ENCODE measurements at places on chromosomes 12 and 14. TPM values are rescaled to one million over a fixed set of nuclear protein-coding genes. Genes with fewer than 3 reads are reported as not detected.

The ACOT4 gene
- total RNA-seq, result 0.63 TPM

The NR1H4 gene
- total RNA-seq, result not detected

The TSPAN11 gene
- total RNA-seq, result 4.1 TPM

The ABCD2 gene
- total RNA-seq, result 3.6 TPM

- peak overlapping the region; percentile 90 for H3K27ac ChIP-seq
- no peaks in the 10 kb centered on the region for H3K4me1 ChIP-seq
- no peak for DNase-seq
- no peaks in the 10 kb centered on the region for H3K27me3 ChIP-seq
- peak overlapping the region; percentile 61 for H3K4me3 ChIP-seq
- no peaks in the 10 kb centered on the region for H3K36me3 ChIP-seq
Measured at GRCh38 chr14:37196604-37197420, 925 bp upstream of the MIPOL1 start.

DNA sequence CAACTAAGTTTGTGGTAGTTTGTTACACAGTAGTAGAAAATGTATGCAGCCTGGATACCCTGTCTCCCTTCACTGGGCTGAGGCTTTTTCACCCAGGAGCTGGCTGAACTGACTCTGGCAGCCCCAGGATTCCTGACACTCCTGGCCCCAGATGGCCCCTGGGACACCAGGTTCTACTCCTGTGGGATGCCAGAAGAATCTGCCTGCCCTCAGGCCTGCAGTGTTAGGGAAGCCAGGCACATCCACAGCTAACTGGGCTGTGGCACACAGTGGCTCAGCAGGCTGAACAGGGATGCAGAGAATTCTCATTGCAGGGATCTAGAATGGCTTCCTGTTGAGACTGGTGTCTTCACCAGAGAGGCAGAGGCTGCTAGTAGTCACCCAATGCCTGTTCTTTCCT, 8.5 kb downstream of the IFI27 start:
- no peak overlapping the region for H3K27ac ChIP-seq
- H3K4me1 ChIP-seq, result no peaks in the 10 kb centered on the region
- no peaks in the 10 kb centered on the region for H3K27me3 ChIP-seq
- H3K36me3 ChIP-seq, result no peaks in the 10 kb centered on the region
- no peak overlapping the region for H3K4me3 ChIP-seq
- no peak for DNase-seq

- no peaks in the 10 kb centered on the region for H3K27me3 ChIP-seq
- peak; percentile 85 for DNase-seq
- H3K36me3 ChIP-seq, result peaks cover 28% of the 10 kb centered on the region
- H3K4me1 ChIP-seq, result no peaks in the 10 kb centered on the region
Measured at GRCh38 chr12:19273482-19274330, 144.2 kb downstream of the PLEKHA5 start.

GRCh38 chr14:34699873-34700621, 14.3 kb downstream of the CFL2 start:
- H3K36me3 ChIP-seq, result no peaks in the 10 kb centered on the region
- H3K4me1 ChIP-seq, result no peaks in the 10 kb centered on the region
- H3K27ac ChIP-seq, result no peak overlapping the region
- H3K27me3 ChIP-seq, result no peaks in the 10 kb centered on the region
- no peak for DNase-seq

DNA sequence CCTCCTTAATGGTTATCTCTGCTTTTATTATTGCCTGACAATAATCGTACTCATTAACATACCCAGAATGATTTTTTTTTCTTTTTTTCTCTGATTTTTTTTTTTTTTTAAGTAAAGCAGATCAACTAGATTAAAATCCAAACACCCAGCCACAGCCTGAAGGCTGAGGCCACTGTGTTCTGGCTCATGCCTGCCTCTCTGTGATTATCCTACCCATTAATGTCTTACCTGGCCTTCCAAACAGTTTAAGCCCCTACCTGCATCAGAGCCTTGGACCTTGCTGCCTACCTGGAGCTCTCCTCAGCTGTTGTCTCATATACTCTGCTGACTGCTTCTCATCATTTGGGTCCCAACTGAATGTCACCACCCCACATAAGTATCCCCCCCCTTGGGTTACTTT, 6.8 kb upstream of the TMED10 start:
- H3K4me3 ChIP-seq, result no peak overlapping the region
- H3K27ac ChIP-seq, result peak overlapping the region; percentile 31
- no peaks in the 10 kb centered on the region for H3K4me1 ChIP-seq
- DNase-seq, result no peak
- no peaks in the 10 kb centered on the region for H3K27me3 ChIP-seq

DNA sequence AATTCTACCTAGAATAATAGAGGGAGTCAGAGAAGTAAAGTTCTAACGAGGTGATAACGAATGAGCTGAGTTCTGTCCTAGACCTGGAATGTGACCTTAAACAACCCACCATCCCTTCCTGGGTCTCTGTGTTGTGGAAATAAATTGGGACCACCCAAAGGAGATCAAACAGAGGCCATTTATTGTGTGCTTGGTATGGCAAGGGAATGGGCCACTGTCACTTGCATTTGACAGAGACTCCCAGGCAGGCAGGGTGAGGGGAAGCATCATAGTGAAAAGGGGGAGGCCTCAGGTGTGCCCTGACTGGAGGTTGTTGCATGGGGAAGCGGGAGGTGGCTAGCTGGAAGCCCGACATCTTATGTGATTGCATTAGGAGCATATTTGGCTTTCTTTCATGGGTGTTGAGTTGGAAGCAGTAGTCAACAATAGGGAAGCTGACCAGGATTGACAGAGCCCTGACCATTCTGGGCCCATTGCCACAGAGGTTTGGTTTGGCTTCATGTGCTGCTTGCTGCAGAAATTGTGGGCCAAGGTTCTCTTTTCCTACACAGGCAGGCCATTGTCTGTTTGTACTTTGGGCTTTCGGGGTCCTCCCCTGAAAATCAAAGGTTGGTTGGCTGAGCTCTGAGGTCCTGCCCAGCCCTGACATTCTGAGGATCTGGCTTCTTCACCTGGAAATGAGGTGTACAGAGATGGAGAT, 17.6 kb upstream of the FAM181A start:
- no peaks in the 10 kb centered on the region for H3K4me1 ChIP-seq
- no peak for DNase-seq
- no peak overlapping the region for H3K4me3 ChIP-seq
